Activated CD4-positive, alpha-beta T cell treated with anti-CD3 and anti-CD28 coated beads, Interleukin-2, amount 50 U/mL, for 24 hours (primary cell): ENCODE measurements at places on chromosomes 6 and 20.

GRCh38 chr6:20117474-20117873 lies 94.8 kb downstream of the MBOAT1 start:
- DNase-seq, result no peak

- DNase-seq, result no peak
Measured at GRCh38 chr20:22288957-22289356, 295.4 kb downstream of the FOXA2 start.

DNA sequence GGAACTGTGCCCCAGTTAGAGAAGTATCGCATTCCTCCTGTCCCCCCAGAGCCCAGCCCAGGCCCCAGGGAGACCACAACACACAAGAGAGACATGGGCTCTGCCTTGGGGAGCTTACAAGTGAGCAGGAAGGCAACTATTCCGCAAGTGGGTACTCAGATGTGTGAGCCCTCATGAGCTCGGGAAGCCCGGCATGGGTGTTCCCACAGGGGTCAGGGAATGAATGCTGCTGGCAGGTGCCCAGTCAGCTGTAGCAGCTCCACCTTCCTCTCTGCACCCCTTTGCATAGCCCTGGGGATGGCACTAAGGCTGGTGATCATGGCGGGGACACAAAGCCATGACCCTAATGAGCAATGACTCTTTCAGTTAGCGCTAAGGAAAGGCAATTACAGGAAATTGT lies 194.1 kb downstream of the SYNDIG1 start:
- DNase-seq, result no peak

- DNase-seq, result no peak
Measured at GRCh38 chr20:25539742-25540672, 45.3 kb downstream of the NINL start.

- no peak for DNase-seq
Measured at GRCh38 chr20:710780-711450, 35.3 kb upstream of the SCRT2 start.

GRCh38 chr20:13744352-13744751 lies 40.4 kb downstream of the ESF1 start:
- DNase-seq, result no peak

DNA sequence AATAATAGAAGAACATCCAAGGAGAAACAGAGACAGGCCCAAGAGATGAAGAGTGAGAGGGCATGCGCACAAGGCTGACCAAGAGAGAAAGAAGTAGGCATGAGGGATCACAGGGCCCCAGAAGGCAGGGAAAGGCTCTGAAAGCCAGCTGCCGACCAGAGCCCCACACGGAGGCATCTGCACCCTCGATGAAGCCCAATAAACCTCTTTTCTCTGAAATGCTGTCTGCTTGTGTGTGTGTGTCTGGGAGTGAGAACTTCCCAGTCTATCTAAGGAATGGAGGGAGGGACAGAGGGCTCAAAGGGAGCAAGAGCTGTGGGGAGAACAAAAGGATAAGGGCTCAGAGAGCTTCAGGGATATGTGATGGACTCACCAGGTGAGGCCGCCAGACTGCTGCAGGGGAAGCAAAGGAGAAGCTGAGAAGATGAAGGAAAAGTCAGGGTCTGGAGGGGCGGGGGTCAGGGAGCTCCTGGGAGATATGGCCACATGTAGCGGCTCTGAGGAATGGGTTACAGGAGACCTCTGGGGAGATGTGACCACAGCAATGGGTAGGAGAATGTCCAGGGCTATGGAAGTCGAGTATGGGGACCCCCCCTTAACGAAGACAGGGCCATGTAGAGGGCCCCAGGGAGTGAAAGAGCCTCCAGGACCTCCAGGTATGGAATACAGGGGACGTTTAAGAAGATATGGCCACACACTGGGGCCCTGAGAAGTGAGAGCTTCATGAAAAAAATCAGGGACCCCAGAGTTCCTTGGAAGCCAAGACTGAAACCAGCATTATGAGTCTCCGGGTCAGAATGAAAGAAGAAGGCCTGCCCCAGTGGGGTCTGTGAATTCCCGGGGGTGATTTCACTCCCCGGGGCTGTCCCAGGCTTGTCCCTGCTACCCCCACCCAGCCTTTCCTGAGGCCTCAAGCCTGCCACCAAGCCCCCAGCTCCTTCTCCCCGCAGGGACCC lies 981 bp upstream of the TNF start:
- DNase-seq, result no peak
